ENCODE measurements at places on chromosomes 3 and 15. TPM values are rescaled to one million over a fixed set of nuclear protein-coding genes. Genes with fewer than 3 reads are reported as not detected.

- no peaks in the 10 kb centered on the region for H3K27me3 ChIP-seq
- no peaks in the 10 kb centered on the region for H3K4me1 ChIP-seq
- H3K36me3 ChIP-seq = peaks cover 53% of the 10 kb centered on the region
- DNase-seq = no peak
- no peak overlapping the region for H3K27ac ChIP-seq
Observed at GRCh38 chr3:142354076-142354475, 93.8 kb downstream of the XRN1 start.

The ASTE1 gene
- 9.5 TPM for total RNA-seq

DNA sequence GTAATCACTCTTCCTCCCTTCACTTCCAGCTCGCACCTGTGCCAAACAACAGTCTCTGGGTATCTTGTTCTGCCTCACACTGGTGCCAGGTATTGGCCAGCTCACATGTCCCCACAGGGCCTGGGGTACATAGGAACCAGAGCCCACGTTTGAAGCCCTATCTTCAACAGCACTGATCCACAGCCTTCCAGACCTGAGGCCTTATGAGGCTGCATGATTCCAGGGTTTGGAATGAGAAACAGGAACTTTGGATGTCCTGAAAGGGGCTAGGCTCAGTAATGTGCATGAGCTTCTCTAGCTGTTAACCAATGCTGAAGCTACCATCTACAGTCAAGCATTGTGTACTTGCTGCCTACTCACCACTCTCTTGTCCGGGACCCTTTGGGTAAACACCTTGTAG is 92.4 kb downstream of the GPR156 start:
- no peak overlapping the region for H3K4me3 ChIP-seq
- H3K27ac ChIP-seq = no peak overlapping the region
- DNase-seq = no peak
- H3K36me3 ChIP-seq = no peaks in the 10 kb centered on the region
- H3K27me3 ChIP-seq = peaks cover 5% of the 10 kb centered on the region

DNA sequence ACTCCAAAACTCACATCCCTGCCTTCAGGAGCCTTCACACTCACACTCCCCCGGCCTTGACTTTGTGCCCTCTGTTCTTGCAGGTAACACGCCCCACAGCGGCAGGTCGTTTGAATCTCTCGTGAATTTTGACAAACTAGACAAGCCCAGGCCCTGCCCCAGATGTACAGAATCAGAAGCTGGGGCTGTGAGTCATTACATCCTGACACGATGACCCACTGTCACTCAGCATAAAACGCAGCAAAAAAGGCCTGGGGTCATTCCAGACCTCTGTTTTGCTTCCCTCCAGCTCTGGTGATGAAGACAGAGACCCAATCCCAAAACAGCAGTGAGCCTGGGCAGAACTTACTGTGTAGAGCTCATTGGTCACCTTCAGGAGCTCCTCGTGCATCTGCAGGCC is 116.4 kb upstream of the RAD18 start:
- no peaks in the 10 kb centered on the region for H3K4me1 ChIP-seq
- H3K4me3 ChIP-seq = no peak overlapping the region
- H3K27me3 ChIP-seq = peaks cover 7% of the 10 kb centered on the region
- DNase-seq = no peak
- H3K27ac ChIP-seq = no peak overlapping the region

The HTR3E gene
- not detected for total RNA-seq

The CACNA2D2 gene
- 0.23 TPM for total RNA-seq

The BOC gene
- total RNA-seq = 1.9 TPM

The COL8A1 gene
- 0.09 TPM for total RNA-seq

- peak; percentile 76 for DNase-seq
- no peaks in the 10 kb centered on the region for H3K27me3 ChIP-seq
- H3K4me3 ChIP-seq = peak overlapping the region; percentile 63
- H3K27ac ChIP-seq = peak overlapping the region; percentile 72
Observed at GRCh38 chr15:40398413-40398873, 7.2 kb upstream of the IVD start.

The HACL1 gene
- 21.4 TPM for total RNA-seq

GRCh38 chr3:114867835-114868503 is 279.1 kb downstream of the ZBTB20 start:
- peaks cover 8% of the 10 kb centered on the region for H3K4me1 ChIP-seq
- H3K27me3 ChIP-seq = no peaks in the 10 kb centered on the region
- no peak for DNase-seq
- H3K36me3 ChIP-seq = no peaks in the 10 kb centered on the region
- H3K4me3 ChIP-seq = no peak overlapping the region
- H3K27ac ChIP-seq = no peak overlapping the region

GRCh38 chr3:148158210-148158609 is 539.5 kb upstream of the AGTR1 start:
- no peaks in the 10 kb centered on the region for H3K27me3 ChIP-seq
- no peak for DNase-seq
- H3K27ac ChIP-seq = no peak overlapping the region
- no peaks in the 10 kb centered on the region for H3K4me1 ChIP-seq

- H3K4me1 ChIP-seq = peaks cover 28% of the 10 kb centered on the region
- H3K27ac ChIP-seq = no peak overlapping the region
- no peaks in the 10 kb centered on the region for H3K27me3 ChIP-seq
- H3K4me3 ChIP-seq = no peak overlapping the region
Observed at GRCh38 chr3:196162679-196163078, 48.5 kb downstream of the ZDHHC19 start.

DNA sequence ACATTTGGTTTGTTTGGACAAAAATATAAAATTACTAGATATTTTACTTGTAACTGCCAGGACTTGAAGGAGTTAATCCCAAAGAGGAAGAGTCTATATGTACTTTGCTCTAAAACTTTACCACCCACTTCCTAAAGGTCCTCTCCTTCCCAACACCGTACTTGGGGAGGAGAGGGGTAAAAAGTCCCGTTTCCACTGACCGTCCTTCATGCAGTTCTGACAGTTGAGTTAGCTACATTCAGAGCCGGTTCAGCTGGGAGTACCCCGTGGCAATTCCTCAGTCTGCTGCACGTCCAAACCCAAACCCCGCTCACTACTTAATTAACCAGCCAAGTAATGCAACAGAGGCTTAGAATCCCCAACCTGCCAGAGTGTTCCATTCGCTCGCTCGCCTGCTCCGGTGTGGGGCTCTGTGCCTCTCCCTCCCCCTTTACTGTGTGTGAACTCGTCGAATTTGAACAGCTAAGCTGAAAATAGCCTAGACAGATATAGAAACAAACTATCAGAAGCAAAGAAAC is 519.7 kb downstream of the FOXP1 start:
- no peaks in the 10 kb centered on the region for H3K27me3 ChIP-seq
- peaks cover 27% of the 10 kb centered on the region for H3K36me3 ChIP-seq
- H3K4me3 ChIP-seq = no peak overlapping the region
- peaks cover 53% of the 10 kb centered on the region for H3K4me1 ChIP-seq

DNA sequence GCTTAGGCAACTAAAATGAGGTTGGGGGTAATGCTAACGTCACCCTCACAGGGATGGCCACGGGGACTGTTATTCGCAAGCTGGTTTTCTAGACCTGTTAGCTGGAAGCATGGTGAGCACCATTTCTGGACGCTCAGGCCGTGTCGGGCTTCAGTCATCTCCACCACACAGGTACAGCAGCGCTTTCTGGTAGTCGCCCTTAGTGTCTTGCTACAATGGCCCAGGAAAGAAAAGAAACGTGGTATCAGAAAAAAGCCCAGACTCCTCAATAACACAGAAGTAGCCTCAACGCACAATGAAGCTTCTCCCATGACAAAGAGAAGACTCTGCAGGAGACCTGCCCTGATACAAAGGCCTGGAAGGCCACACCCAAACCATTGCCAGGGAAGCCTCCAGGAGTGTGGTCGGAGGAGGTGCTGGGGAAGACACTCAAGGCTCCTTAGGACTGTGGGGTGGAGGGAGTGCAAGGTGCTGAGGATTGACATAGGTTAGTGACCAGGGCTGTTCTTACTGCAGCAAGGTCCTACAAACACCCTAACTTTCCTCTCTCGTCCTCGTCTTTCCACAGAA is 50.2 kb downstream of the ANXA2 start:
- no peak for DNase-seq
- peaks cover 10% of the 10 kb centered on the region for H3K4me1 ChIP-seq
- no peak overlapping the region for H3K4me3 ChIP-seq
- H3K27me3 ChIP-seq = no peaks in the 10 kb centered on the region
- H3K27ac ChIP-seq = no peak overlapping the region
- peaks cover 65% of the 10 kb centered on the region for H3K36me3 ChIP-seq

The SPPL2A gene
- 85.0 TPM for total RNA-seq

DNA sequence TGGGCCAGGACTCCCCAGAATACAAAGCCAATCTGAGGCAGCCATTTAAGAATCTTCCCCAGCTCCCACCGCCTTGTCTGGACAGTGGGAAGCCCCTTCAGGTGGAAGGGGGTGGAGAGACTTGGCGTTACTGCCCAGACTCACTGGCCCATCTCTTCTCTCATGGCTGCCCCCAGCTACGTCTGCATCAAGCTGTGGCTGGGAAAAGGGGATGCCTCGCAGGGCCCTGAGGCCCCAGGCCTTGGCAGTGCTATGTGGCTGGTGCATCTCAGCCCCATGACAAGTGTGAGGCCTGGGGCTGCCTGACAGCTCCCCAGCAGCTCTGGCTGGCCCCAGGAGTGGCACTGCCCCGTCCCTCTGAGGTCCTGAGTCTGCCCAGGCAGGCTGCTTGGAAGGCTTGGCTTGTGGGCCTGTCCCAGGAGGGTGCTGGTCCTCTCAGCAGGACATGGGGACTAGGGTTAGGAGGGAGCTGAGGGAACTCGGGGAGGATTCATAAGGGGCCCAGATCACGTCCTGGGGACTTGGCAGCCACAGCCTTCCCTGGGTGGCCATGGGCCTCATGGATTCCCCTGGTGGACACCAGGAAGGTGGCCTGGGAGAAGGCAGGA is 20.2 kb upstream of the SLC41A3 start:
- no peak for DNase-seq
- no peak overlapping the region for H3K27ac ChIP-seq
- no peaks in the 10 kb centered on the region for H3K27me3 ChIP-seq
- no peaks in the 10 kb centered on the region for H3K36me3 ChIP-seq
- no peak overlapping the region for H3K4me3 ChIP-seq
- no peaks in the 10 kb centered on the region for H3K4me1 ChIP-seq

The GABRA5 gene
- total RNA-seq = not detected

The BFSP2 gene
- total RNA-seq = not detected

DNA sequence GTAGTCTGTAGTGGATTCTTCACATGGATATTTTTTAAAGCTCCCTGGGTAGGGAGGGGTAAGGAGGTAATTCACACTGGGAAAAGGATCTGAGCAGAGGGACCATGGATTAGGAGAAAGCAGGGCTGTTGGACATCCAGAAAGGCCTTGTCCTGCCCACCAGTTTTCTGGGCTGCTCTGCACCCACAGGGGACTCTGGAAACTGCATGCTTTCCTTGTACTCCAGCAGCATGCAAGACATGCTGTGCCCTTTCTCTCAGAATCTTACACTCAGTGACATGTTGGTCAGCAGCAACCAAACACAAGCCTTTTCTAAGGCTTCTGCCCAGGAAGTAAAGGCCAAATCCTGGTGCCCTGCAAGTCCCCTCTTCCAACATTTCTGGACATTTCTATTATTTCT is 2.5 kb upstream of the FBN1 start:
- DNase-seq = peak; percentile 40
- H3K27me3 ChIP-seq = peaks cover 44% of the 10 kb centered on the region
- peaks cover 2% of the 10 kb centered on the region for H3K4me1 ChIP-seq
- H3K4me3 ChIP-seq = no peak overlapping the region

DNA sequence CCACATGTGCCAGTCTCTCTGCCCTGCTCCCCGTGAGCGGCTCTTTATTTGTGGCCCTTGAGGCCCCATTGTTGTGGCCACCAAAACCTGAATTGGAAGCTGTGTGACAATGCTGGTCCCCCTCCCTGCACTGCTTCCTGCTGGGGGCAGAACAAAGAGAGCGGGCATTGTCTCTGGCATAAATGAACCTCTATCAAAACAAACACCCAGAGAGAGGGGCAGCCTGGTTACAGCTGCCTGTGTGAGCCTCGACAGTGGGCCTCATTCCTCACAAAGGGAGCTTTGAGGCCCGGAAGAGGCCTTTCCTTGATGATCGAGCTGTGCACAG is 152.9 kb downstream of the IGF1R start:
- no peak overlapping the region for H3K27ac ChIP-seq
- H3K27me3 ChIP-seq = no peaks in the 10 kb centered on the region
- H3K4me1 ChIP-seq = peaks cover 7% of the 10 kb centered on the region
- no peaks in the 10 kb centered on the region for H3K36me3 ChIP-seq
- DNase-seq = no peak
- H3K4me3 ChIP-seq = no peak overlapping the region

The SLC27A2 gene
- 75.4 TPM for total RNA-seq

The GABRG3 gene
- not detected for total RNA-seq

The MTMR10 gene
- total RNA-seq = 11.3 TPM

The KBTBD13 gene
- not detected for total RNA-seq

- H3K36me3 ChIP-seq = no peaks in the 10 kb centered on the region
- peaks cover 53% of the 10 kb centered on the region for H3K27me3 ChIP-seq
- peaks cover 7% of the 10 kb centered on the region for H3K4me1 ChIP-seq
- peak overlapping the region; percentile 70 for H3K4me3 ChIP-seq
- H3K27ac ChIP-seq = no peak overlapping the region
Observed at GRCh38 chr3:142889212-142890014, 530 bp upstream of the PCOLCE2 start.
